Endothelial cell (in vitro differentiated cells): ENCODE measurements at places on chromosomes 4 and X. TPM values are rescaled to one million over a fixed set of nuclear protein-coding genes. Genes with fewer than 3 reads are reported as not detected.

DNA sequence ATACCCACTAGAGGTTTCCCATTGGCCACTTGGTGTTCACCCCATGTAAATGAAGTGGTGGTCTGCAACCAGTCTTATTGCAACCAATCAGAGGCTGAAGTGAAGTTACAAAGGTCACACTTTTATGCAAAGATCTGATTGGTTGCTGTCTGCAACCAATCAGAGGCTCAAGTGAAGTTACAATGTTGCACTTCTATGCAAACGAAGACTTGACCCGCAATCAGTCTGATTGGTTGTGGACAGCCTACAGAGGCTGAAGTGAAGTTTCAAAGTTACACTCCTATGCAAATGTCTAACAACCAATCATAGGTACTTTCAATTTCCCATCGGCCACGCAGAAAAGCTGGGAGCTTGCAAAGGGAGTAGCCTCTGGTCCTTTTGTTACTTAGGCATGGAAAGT lies 22.3 kb upstream of the XPNPEP2 start:
- no peak for DNase-seq

DNA sequence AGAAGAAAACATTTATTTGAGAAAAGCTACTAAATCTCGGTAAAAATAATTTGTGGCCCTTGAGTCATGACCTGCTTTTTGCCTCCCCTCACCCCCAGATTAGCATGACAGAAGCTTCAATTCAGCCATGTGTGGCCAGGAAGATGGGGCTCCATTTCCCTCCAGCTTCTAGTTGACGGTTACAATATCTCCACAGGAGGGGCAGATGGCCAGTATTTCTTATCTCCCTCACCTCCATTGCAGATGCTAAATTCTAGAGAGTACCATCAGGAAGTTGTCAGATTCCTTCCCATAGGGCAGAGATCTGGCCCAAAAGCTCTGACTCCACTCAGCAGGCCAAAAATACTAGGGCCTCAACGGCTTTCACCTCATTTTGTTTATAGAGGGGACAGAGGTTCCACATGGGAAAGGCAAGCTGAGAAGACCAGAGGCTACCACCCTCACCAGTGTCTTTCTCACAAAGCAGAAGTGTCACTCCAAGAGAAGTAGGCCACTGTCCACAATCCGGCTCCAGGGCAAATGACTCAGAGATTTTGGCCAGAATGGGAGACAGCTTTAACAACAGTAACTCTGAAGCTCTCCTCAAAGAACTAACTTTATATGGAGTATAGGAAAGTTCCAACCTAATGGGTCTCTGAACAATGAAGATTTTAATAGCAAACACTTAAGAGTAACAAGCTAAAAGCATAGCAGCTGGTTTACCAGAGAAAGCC lies 108.3 kb downstream of the TBC1D19 start:
- no peak for DNase-seq

GRCh38 chr4:28101583-28101982 lies 1240.9 kb downstream of the STIM2 start:
- DNase-seq, result no peak

DNA sequence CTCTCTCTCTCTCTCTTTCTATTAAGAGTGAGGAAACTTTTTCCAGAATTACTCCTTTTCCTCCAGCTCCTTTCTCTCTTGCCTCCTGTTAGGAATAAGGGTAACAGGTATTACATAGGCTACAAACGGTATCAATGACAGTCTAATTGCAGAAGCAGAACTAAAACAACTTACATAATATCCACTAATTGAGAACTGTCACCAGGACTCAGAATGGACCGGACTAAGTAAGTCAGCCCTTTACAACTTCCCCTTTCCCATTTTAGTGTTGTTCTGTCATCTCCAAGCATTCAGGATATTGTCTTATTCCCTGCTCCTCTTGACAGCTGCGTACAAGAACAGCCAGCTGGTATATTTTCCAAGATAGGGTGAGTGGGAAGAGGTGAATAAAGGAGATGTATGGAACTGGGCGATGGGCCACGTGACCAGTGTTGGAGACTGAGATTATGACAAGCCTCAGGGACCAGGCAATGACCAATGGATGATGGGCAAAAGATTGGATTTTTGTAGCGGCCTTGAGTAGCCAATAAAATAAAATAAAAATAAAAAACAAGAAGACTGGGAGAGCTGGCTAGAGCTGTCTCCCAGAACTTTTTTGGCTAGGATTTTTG lies 2.3 kb upstream of the FNIP2 start:
- no peak for DNase-seq

- no peak for DNase-seq
Measured at GRCh38 chr4:38189445-38189844, 229.2 kb downstream of the PTTG2 start.

DNA sequence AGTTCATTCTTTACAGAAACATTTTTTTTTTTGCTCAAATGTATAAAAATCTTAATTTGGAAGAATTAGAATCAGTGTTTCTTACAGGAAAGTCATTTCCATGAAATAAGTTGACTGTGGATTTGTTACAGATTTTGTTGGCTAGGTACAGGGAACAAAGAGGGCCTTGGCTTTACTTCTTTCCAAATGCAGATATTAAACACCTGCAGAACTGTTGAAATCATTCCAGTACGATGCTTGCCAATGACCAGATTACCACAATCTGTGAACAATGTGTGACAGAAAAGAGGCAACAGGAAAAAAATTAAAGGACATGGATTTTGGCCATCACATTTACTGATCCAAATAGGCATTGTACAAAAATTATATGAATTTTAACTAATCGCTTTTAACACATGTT lies 70.8 kb downstream of the ANXA10 start:
- DNase-seq, result no peak

- DNase-seq, result no peak
Measured at GRCh38 chr4:177041356-177041755, 248.6 kb upstream of the VEGFC start.

- DNase-seq, result no peak
Measured at GRCh38 chr4:2743518-2744445, 12.4 kb downstream of the TNIP2 start.

The NONO gene
- 549 TPM for total RNA-seq

- DNase-seq, result no peak
Measured at GRCh38 chrX:149458586-149458985, 46.5 kb downstream of the IDS start.

DNA sequence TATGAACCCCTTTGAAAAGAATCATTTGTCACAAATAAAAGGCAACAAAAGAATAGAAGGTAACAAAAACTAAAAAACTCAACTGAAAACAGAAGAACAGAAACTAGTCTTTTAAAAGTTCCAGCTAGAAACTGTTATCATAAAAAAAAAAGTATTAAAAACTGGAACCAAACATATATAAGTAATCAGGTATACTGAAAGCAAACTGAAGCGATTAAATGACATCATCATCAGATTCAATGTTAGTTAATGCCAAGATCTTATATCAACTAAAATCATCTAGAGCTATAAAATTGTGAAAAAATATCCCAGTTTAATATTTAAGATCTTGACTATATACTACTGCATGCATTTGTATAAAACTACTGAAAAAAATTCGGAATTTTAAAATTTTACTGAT lies 36.0 kb downstream of the CENPE start:
- DNase-seq, result no peak

The COL4A6 gene
- 10.5 TPM for total RNA-seq

The PDE5A gene
- total RNA-seq, result 3.4 TPM

- no peak for DNase-seq
Measured at GRCh38 chrX:34343001-34343400, 210.9 kb upstream of the FAM47A start.

The SATL1 gene
- total RNA-seq, result 0.15 TPM

DNA sequence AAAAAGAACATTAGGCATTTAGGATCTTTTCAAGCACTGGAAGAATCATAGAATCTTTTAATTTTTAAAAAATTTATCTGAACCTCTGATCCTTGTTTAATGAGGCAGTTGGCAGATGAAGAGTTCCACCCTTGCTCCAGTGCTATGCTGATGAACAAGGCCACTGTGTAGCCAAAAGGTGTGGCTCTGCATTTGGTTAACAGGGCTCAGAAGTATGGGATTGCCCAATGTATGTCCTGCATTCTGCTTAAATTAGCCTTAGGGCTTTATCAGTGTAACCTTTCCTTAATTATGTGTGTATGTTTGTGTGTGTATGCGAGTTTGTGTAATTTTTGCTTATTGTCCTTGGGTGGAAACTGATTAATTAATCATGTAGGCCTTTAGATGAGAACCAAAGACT lies 43.3 kb upstream of the PPM1K start:
- DNase-seq, result no peak

- no peak for DNase-seq
Measured at GRCh38 chr4:118834070-118834469, 1.9 kb downstream of the SEC24D start.

DNA sequence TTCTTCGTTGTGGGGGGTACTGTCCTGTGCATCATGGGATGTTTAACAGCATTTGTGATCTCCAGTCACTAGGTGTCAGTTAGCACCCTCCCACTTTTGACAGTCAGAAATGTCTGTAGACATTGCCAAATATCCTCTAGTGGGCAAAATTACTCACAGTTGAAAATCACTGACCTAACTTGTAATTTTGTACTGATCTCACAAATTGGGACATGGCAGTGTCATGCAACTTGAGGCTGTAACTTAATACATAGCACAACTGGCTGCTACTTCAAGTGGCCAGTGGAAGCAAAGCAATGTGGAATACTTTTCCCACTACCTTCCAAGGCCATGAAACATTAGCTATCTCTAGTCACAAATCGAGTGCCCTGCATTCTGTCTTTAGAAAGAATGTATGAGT lies 23.2 kb upstream of the TSPAN7 start:
- no peak for DNase-seq

The PLXNA3 gene
- total RNA-seq, result 54.5 TPM

GRCh38 chrX:133350751-133351150 lies 64.5 kb downstream of the GPC4 start:
- DNase-seq, result no peak

GRCh38 chr4:65669111-65670019 lies 924 bp downstream of the EPHA5 start:
- peak; percentile 14 for DNase-seq

- no peak for DNase-seq
Measured at GRCh38 chr4:3301450-3302172, 8.8 kb downstream of the RGS12 start.

The LGI2 gene
- total RNA-seq, result 0.18 TPM

The TAF7L gene
- total RNA-seq, result 0.31 TPM

The HS6ST2 gene
- total RNA-seq, result 1.1 TPM

GRCh38 chr4:88964450-88964849 lies 92.5 kb downstream of the FAM13A start:
- DNase-seq, result no peak

- DNase-seq, result no peak
Measured at GRCh38 chr4:79308137-79308536, 17.7 kb downstream of the NAA11 start.

- no peak for DNase-seq
Measured at GRCh38 chrX:152843852-152844251, 13.0 kb downstream of the NSDHL start.

DNA sequence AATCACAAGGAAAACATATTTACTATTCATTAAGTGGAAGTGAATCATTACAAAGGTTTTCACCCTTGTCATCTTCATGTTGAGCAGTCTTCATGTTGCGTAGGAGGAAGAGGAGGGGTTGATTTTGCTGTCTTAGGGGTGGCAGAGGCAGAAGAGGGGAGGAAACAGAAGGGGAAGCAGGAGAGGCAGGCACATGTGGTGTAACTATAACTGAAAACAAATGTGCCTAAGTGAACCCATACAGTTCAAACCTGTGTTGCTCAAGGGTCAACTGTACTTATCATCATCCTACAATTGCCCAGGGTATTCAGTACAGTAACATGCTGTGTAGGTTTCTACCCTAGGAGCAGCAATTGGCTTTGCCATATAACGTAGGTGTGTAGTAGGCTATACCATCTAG lies 47.2 kb downstream of the SYNPO2 start:
- DNase-seq, result no peak

DNA sequence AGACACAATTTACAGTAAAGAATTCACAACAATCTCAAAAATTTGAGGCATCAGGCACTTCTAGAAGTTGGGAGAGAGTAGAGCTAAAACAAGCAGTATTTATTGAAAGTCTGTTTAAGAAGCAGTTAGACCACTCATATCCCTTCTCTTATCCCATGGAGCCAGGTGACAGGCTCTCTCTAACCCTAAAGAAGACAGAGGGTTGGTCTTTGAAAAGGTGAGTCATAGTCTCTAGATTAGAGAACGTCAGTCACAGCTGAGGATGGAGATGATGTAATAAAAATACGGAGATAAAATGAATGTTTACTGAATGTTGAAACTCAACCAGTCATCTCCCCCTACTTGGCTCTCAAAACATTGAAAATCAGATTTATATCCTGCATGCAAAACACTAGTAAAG lies 223.8 kb downstream of the CHIC2 start:
- no peak for DNase-seq

DNA sequence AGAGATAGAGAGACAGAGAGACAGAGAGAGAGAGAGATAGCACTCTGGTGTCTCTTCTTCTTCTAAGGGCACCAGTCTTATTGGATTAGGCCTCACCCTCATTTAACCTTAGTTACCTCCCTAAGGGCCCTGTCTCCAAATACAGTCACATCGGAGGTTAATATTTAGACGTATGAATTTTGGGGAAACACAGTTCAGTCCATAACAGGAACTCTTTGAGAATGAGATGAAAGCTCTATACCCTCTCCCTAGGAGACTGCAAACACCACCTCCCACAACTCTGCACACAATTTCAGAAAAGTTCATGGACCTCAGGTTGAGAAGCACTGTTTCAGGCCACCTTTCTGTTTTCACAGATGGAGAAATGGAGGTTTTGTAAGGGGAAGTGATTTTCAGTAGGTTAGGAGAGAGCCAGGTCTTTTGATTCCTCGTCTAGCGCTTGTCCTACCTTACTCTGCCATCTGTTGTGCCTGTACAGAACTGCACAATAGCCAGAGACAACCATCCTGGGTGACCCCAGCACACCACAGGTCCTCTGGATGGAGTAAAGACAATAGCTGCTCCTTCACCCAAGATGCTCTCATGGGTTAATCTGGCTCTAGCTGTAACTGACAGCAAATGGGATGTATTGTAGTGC lies 16.9 kb upstream of the LOC101059915 start:
- no peak for DNase-seq

DNA sequence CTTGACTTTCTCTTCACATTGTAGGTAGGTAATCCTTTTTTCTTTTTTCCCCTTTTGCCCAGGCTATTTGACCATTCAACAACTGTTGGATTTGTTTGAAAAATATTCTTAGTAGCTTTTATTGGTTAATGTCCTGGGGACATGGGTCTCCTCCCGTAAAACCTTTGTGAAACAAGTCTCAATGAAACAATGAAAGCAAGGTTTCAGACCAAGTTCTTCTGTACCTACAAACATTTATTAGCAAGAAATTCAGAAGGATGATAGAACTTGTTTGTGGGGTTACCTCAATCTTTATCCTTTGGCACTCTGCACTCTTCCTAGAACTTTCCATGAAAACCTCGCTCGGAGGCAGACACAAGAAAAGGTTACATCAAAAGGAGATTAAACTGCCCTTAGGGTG lies 190.7 kb upstream of the ANK2 start:
- DNase-seq, result no peak
